ENCODE measurements at places on chromosomes 4 and X. TPM values are rescaled to one million over a fixed set of nuclear protein-coding genes. Genes with fewer than 3 reads are reported as not detected.

DNA sequence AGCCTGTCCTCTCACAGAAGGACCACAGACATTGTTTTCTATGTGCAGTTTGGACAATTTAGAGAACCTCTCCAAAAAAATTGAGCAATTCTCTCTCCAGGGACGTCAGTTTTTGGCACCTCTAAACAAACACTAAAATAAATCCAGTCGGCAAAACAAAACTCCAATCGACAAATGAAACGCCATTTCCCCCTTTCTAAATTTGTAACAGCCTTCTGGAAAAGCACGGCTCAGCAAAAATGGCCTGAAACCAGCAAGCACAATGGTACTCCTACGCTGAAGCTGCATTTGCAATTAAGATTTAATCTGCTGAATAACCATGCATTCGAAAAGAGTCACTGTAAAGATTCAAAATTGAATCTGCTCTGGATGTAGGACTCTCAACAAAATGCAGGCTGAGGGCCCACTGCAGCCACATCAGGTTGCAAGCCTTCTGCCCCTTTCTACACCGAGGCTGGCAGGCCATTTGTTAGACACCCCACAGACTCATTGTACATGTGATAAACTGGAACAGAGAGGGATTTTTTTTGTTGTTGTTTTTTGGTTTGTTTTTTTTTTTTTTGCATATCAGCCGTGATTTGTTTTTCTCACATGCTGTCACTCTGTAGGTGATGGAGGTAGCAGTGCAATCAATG, 79.9 kb upstream of the MAP3K15 start:
- no peak for DNase-seq

DNA sequence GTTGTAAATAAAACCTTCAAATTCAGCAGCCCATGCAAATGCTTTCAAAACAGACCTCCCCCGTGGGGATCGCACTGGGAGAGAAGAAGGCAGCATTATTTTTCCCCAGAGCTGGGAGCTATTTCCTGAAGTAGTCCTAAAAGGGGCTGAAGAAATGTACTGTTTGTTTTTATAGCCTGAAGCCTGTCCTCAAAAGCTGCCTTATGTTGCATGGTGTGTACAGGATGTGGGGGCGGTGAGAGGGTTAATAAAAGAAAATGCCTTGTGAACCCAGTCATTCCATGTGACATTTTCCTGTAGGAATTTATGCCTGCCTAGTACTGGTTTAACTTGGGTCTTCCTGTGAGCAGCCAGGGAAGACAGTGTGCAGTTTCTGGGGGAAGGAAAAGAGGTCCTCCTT, 144.1 kb downstream of the SOWAHB start:
- no peak for DNase-seq

GRCh38 chrX:16465081-16465876, 184.7 kb upstream of the S100G start:
- no peak for DNase-seq

DNA sequence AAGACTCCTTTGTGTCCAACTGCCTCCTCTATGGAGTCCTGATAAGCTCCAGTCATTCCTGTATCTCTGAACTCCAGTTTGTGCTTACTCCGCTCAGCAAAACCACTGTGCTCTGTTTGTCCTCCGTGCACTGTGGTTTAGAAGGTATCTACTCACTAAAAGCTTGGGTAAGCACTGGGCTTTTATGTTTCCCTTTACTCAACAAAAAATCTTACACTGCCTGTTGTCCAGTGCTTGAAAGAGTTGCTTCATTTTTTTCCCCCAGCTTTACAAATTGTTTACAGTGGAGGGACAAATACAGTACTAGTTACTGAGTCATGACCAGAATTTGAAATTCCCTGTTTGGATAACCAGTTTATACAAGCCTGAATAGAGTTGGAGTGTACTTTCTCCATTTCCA, 545.3 kb upstream of the FAT1 start:
- DNase-seq = no peak

DNA sequence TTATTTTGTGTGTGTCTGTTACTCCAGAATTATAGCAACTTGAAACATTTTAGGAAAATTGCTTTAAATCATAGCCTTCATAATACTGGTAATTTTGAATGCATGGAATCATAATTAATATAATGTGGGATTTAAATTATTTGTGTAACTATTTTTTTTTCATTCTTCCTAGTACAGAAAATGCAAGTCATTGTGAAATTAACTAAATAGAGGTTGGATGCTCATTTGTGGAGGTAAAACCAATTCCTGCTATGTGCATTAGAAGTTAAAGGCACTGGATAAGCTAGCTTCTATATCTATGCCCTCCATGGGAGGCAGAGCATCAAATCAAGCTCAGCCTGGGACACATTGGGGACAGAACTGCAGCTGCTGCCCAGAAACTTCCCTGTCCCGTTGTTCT, 1048.5 kb upstream of the PABPC4L start:
- DNase-seq = no peak

DNA sequence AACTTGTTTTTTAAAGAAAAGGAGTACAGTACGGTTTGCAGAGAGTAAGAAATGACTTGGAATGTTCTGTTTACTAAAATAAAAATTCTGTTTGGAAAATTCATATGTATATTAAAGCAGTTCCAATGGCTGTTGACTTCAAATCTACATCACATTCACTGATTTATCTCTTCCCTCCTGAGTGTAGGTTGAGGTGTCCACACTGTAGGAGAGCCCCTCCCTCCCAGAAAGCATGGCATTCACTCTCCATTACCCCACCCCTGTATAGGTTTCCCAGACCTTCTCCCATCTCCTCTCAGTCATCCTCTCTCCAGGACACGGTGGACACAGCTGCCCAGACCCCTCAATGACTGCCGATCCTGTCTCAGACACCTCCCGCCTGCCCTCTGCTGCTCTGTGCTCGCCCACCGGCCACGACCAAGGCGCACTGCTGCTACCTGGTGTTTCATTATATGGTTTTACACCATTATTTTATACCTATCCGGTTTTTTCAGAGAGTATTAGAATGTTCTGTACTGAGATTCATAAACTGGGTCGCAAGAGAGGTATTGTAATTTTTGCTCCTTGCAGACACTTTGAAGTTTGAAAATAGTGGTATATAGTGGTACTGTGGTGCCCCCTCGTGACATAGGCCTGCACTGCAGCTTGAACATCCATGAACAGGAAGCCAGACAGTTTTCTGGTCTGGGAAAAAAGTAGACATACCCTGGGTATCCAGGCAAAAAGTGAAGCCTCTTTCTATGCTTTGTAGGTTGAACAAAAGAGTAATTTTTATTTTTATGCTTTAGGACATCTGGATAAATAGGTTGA, 38.8 kb upstream of the BEX4 start:
- DNase-seq = no peak

- DNase-seq = no peak
Observed at GRCh38 chrX:38006291-38006690, at the start of gene SYTL5. Gene SYTL5, plus strand, starts transcription at chrX:38006553. Its CDS starts 27,337 bp downstream, at chrX:38033890.

DNA sequence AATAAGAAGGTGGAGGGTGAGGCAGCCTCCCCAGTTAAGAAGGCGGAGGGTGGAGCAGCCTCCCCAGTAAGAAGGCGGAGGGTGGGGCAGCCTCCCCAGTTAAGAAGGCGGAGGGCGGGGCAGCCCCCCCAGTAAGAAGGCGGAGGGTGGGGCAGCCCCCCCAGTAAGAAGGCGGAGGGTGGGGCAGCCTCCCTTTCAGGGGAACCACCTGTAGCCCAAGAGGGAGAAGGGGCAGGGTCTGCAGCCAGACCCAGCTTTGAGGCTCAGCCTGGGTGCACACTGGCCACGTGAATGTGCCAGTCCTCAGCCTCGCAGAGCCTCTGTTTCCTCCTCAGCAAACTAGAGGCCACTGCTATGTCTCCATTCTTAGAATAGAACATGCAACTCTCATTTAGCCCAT, 52.6 kb downstream of the HMX1 start:
- no peak for DNase-seq

- DNase-seq = no peak
Observed at GRCh38 chr4:94412658-94413038, 39.1 kb upstream of the PDLIM5 start.

DNA sequence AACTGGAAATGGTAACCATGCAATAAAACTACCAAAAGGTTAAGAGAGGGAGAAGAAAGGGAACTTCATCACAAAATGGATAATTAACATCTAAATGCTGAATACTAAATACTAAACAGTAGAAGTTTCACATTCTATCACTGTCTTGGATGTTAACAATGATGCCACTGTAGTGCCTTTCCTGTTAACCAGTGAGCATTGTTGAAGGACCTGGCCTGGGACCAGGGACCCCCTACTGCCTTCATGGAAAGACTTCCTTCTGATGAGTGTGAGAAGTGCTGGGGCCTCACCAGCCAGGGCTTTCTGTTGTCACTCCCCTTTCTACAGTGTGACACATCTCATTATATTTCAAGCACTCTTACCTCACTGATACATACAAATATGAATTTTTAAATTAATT, 739.3 kb upstream of the FTHL17 start:
- no peak for DNase-seq

DNA sequence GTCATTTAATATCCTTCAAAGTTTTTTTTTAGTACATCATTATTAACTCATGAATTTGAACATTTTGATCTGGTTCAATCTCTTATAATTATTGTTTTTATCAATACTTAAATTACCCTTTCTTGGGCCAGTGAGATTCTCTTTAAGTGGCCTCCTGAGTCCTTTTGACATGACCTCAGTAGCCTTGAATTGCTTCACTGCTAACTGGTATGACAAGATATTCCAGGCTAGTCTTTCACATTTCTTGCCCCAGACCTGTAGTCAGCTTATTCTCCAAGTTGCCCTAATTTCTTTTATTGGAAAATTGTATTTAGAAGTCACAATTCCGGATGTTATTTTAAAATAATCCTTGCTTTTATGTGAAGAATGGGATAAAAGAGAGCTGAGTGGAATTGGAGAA, 35.4 kb upstream of the FBXW7 start:
- no peak for DNase-seq

GRCh38 chr4:119564106-119564505, 64.5 kb downstream of the PDE5A start:
- no peak for DNase-seq

- no peak for DNase-seq
Observed at GRCh38 chr4:8886612-8887406, 15.2 kb upstream of the HMX1 start.

DNA sequence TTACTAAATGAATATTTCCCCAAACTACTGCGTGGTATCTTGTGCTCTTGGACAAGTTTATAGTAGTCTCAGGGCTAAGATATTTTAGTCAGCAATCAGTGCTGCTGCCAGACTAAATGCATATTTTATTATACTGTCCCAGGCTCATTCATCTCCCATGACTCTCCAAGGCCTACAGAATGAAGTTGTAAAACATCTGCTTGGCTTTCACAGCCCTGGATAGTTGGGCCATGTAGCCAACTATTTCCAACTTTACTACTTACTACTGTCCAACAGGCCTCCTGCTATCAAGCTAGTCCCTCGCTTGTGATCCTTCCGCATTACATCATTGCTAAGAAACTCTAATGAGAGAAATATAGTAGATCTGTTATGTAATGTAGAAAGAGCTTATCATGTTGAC, 31.4 kb downstream of the MAGEB16 start:
- DNase-seq = no peak

DNA sequence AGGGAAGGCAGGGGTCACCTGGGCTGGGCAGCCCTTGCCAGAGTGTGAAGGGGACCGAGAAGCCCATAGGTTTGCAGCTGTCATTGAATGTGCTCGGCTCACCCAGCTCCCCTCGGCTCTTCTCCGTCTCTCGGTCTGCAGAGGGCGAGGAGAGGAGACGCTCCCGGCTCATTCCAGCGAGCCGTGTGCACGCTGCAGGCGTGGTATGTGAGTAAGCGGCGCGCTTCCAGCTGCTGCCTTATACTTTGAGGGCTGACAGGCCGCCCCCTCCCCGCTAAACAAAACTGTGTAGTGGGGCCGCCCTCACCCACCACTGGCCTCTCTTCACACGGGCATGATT, 23.0 kb upstream of the BCORL1 start:
- DNase-seq = no peak

DNA sequence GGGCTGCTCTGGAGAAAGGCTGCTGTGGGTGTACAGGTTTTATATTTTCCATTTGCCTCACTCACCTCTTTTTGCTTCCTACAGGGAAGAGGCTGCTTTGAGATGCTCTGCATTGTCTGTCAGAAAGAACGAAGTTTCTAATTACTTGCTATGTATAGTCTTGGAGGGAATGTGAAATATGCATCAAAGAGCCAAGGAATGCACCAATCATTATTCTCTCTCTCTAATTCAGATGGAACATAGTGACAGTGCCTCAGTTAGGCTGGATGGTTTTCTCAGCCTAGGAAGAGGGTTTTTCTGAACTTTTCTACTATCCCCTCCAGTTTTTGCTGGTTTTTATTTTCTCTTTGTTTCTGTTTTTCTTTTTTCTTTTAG, 106.8 kb upstream of the SLC4A4 start:
- no peak for DNase-seq

- no peak for DNase-seq
Observed at GRCh38 chr4:163611784-163612445, 117.4 kb downstream of the TMA16 start.

GRCh38 chr4:47749858-47750257, 88.0 kb downstream of the CORIN start:
- DNase-seq = no peak

The TMEM271 gene
- not detected for total RNA-seq

The BLOC1S4 gene
- total RNA-seq = 15.9 TPM

The LRP2BP gene
- 0.45 TPM for total RNA-seq

The TMPRSS11B gene
- not detected for total RNA-seq

The CLGN gene
- total RNA-seq = not detected

The ENAM gene
- not detected for total RNA-seq

The HCFC1 gene
- total RNA-seq = 105 TPM

The KLHL4 gene
- not detected for total RNA-seq

The SHROOM3 gene
- not detected for total RNA-seq

The F8A2 gene
- not detected for total RNA-seq

The ITIH6 gene
- total RNA-seq = not detected

The RASL11B gene
- not detected for total RNA-seq

The CT47B1 gene
- not detected for total RNA-seq
